Activated CD4-positive, alpha-beta T cell treated with anti-CD3 and anti-CD28 coated beads, Interleukin-2, amount 10 ng/mL, durations not matched to agents 24 days and 14 days (primary cell): ENCODE measurements at places on chromosomes 2 and 18. TPM values are rescaled to one million over a fixed set of nuclear protein-coding genes. Genes with fewer than 3 reads are reported as not detected.
A peak's percentile ranks its signal among the peaks of the same experiment; 100 is the strongest.

DNA sequence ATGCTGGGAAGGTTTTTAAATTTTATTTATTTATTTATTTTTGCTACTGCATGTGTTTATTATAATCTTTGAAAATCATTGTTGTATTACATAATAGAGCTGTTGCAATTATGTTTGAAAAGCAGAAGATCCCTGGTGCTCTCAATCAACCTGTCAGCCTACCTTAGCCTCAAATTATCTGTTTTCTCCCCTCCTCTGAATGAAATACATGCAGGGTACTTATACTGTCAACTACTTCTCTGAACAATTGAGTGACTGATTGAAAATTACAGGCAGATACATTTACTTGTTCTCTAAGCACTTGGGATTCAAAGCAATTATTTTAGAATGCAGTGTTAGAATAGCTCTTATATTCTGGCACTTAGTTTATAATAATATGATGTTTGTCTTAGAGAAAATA lies 8.1 kb downstream of the KYNU start:
- peaks cover 2% of the 10 kb centered on the region for H3K27me3 ChIP-seq
- H3K4me3 ChIP-seq, result no peak overlapping the region
- H3K4me1 ChIP-seq, result no peaks in the 10 kb centered on the region

DNA sequence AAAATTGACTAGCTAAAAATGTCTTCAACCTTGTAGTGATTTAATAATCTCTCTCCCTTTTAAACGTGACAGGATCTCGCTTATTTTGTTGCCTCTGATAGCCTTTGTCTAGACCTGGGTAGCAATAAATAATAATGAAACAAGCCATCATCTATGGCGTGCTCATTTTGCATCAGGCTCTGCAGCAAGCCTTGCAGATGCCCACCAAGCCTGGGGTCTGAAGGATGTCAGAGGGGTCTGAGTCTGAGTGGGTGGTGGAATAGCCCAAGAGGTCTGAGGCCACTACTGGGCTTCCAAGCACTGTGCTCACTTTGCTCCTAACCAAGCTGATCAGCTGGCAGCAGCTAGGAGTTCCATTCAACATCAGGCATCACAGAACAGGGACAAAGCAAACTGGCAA lies 109.4 kb downstream of the GYPC start:
- no peaks in the 10 kb centered on the region for H3K36me3 ChIP-seq
- no peak for DNase-seq
- peaks cover 34% of the 10 kb centered on the region for H3K4me1 ChIP-seq
- H3K4me3 ChIP-seq, result no peak overlapping the region
- peaks cover 23% of the 10 kb centered on the region for H3K27me3 ChIP-seq
- no peak overlapping the region for H3K27ac ChIP-seq

Gene KCNJ13
- total RNA-seq, result not detected in 2 replicates

GRCh38 chr2:235668782-235669181 lies 174.9 kb downstream of the AGAP1 start:
- peaks cover 2% of the 10 kb centered on the region for H3K36me3 ChIP-seq
- no peak overlapping the region for H3K27ac ChIP-seq
- H3K4me3 ChIP-seq, result no peak overlapping the region
- H3K4me1 ChIP-seq, result peaks cover 2% of the 10 kb centered on the region
- DNase-seq, result no peak
- peaks cover 50% of the 10 kb centered on the region for H3K27me3 ChIP-seq

Gene POTEI
- not detected in 2 replicates for total RNA-seq

Gene MC5R
- not detected in 2 replicates for total RNA-seq

DNA sequence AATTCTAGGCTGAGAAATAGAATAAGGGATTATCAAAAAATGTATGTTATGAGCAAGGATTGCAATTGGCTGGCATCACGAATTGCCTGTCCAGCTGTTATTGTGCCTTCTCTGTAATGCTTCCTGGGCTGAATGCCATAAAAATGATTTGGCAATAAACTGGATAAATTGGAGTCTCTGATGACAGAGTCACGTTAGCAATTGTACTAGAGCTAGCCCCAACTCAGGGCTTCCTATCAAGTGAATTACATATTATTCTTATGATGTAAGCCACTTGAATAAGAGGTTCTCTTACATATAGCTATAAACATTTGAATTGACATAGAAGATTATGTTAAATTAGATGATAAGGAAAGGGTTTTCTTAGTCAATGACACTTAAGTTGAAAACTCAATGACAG lies 607.5 kb upstream of the REG3G start:
- no peak overlapping the region for H3K27ac ChIP-seq
- H3K4me1 ChIP-seq, result no peaks in the 10 kb centered on the region
- H3K27me3 ChIP-seq, result no peaks in the 10 kb centered on the region
- no peak for DNase-seq
- no peak overlapping the region for H3K4me3 ChIP-seq

Gene CYRIA
- 1.7 and 1.8 TPM in 2 replicates for total RNA-seq

Gene EIF2B4
- 51.2 and 52.0 TPM in 2 replicates for total RNA-seq

DNA sequence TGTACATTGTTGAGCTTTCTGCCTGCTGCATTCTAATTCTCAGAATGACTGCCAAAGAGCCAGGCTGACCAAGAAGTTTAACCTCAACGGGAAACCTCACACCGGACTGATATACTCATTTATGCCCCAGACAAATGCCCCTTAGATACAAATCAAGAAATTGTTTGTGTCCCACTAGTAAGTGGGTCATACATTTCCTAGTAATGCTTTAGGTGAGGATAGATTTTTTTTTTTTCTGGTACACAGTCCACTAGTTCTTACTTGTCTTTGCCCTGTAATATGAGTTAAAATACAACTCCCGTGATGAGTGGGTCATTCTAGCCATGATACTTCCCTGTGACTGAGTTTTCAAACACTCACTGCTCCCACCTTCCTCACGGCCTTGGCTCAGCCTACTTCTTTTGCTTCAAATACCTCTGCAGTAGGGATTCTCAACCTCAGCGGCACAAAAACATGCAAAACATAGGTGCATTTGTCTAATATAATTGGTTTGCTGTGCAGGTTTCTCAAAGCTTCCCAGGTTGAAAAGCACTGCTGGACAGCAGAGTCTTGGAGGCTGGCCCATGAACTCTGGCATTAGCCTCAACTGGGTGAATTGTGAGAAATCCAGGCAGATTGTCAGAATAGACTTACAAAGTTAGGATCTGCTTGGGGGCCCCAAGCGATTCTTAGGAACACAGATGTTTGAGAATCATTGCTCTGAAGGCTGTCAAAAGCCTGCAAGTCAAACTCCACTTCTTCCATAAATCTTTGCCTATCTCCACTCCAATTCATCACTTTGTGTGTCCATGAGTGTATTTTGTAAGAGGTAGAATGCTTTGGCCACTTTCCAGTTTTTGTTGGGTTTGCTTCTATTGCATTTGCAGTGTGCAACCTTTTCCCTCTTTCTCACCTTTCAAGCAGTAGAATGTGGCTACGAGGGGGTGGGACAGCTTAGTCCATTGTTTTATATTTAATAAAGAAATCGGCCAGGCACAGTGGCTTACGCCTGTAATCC lies 35.5 kb downstream of the TGIF1 start:
- no peak overlapping the region for H3K4me3 ChIP-seq
- no peaks in the 10 kb centered on the region for H3K36me3 ChIP-seq

- H3K4me1 ChIP-seq, result peaks cover 41% of the 10 kb centered on the region
- no peak overlapping the region for H3K4me3 ChIP-seq
- no peak for DNase-seq
- H3K27ac ChIP-seq, result no peak overlapping the region
Observed at GRCh38 chr2:28419443-28420270, 27.0 kb downstream of the FOSL2 start.

- peaks cover 1% of the 10 kb centered on the region for H3K36me3 ChIP-seq
- H3K4me1 ChIP-seq, result peaks cover 2% of the 10 kb centered on the region
- no peak overlapping the region for H3K27ac ChIP-seq
- DNase-seq, result peak; percentile 91
Observed at GRCh38 chr2:30165050-30165520, 18.3 kb downstream of the YPEL5 start.

Gene B3GNT7
- total RNA-seq, result not detected in 2 replicates

Gene ARHGEF33
- 0.09 TPM in 1 of 2 replicates, not detected in the other for total RNA-seq

GRCh38 chr2:201470821-201471731 lies 19.5 kb downstream of the STRADB start:
- no peak overlapping the region for H3K27ac ChIP-seq
- peaks cover 41% of the 10 kb centered on the region for H3K36me3 ChIP-seq
- H3K27me3 ChIP-seq, result no peaks in the 10 kb centered on the region
- peaks cover 5% of the 10 kb centered on the region for H3K4me1 ChIP-seq

GRCh38 chr2:232234922-232235615 lies 143.5 kb upstream of the ALPP start:
- H3K4me3 ChIP-seq, result no peak overlapping the region
- H3K4me1 ChIP-seq, result peaks cover 44% of the 10 kb centered on the region
- no peak for DNase-seq
- no peaks in the 10 kb centered on the region for H3K27me3 ChIP-seq
- H3K36me3 ChIP-seq, result peaks cover 9% of the 10 kb centered on the region
- no peak overlapping the region for H3K27ac ChIP-seq

GRCh38 chr2:235954888-235955480 lies 213.2 kb downstream of the GBX2 start:
- peaks cover 8% of the 10 kb centered on the region for H3K4me1 ChIP-seq
- peak overlapping the region; percentile 66 for H3K27ac ChIP-seq
- DNase-seq, result no peak
- H3K36me3 ChIP-seq, result no peaks in the 10 kb centered on the region
- H3K27me3 ChIP-seq, result peaks cover 21% of the 10 kb centered on the region

- no peaks in the 10 kb centered on the region for H3K27me3 ChIP-seq
- peaks cover 30% of the 10 kb centered on the region for H3K36me3 ChIP-seq
- no peak overlapping the region for H3K4me3 ChIP-seq
- H3K4me1 ChIP-seq, result peaks cover 46% of the 10 kb centered on the region
Observed at GRCh38 chr18:8615397-8616027, 6.3 kb downstream of the RAB12 start.

GRCh38 chr2:226660124-226660523 lies 139.5 kb downstream of the IRS1 start:
- H3K27me3 ChIP-seq, result peaks cover 9% of the 10 kb centered on the region
- H3K4me3 ChIP-seq, result no peak overlapping the region
- H3K27ac ChIP-seq, result no peak overlapping the region
- no peaks in the 10 kb centered on the region for H3K36me3 ChIP-seq

DNA sequence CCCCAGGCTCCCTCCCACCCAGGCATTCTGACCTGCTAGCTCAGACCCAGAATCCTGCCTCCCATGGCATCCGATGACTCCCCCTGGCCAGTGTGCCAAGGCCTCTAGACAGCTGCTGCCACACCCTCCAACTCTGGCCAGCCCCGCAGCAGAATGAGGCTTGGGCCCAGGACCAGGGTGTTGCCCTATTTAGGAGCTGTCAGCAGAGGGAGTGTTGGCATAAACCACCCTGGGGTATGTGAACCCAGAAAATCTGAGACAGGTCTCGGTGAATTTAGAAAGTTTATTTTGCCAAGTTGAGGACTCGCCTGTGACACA lies 134.3 kb downstream of the KLHL29 start:
- peaks cover 18% of the 10 kb centered on the region for H3K27me3 ChIP-seq
- DNase-seq, result no peak
- H3K27ac ChIP-seq, result no peak overlapping the region
- H3K4me1 ChIP-seq, result no peaks in the 10 kb centered on the region

Gene ZNF24
- 53.9 and 57.8 TPM in 2 replicates for total RNA-seq

GRCh38 chr2:98895901-98896300 lies 40.1 kb downstream of the CRACDL start:
- no peaks in the 10 kb centered on the region for H3K36me3 ChIP-seq
- H3K27me3 ChIP-seq, result peaks cover 13% of the 10 kb centered on the region
- H3K27ac ChIP-seq, result no peak overlapping the region
- no peaks in the 10 kb centered on the region for H3K4me1 ChIP-seq

Gene LHCGR
- not detected in 2 replicates for total RNA-seq

- H3K4me1 ChIP-seq, result no peaks in the 10 kb centered on the region
- no peak overlapping the region for H3K27ac ChIP-seq
- no peak overlapping the region for H3K4me3 ChIP-seq
- peaks cover 1% of the 10 kb centered on the region for H3K27me3 ChIP-seq
- DNase-seq, result no peak
Observed at GRCh38 chr2:225842939-225843338, 443.4 kb downstream of the NYAP2 start.

Gene REG3G
- not detected in 2 replicates for total RNA-seq

DNA sequence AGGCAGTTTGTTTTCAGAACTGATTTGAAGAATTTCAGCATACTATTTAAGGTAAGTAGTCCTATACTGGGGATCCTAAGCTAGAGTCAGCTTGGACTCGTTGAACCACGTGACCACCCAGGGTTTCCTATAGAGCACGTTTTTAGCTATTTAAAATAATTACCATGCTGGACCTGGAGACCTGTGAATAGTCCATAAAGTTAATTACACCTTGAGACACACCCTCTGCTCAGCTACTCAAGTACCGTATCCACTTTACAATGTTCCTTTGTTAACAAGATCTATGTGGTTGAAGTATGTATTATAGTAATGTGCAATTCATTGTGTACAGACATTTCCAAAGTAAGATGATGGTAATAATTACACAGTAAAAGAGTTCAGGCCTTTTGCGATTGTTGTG lies 67.6 kb downstream of the CRIM1 start:
- H3K4me1 ChIP-seq, result no peaks in the 10 kb centered on the region
- no peaks in the 10 kb centered on the region for H3K36me3 ChIP-seq
- no peak for DNase-seq
- no peak overlapping the region for H3K4me3 ChIP-seq

- no peak for DNase-seq
- H3K4me1 ChIP-seq, result no peaks in the 10 kb centered on the region
- H3K27ac ChIP-seq, result no peak overlapping the region
- H3K36me3 ChIP-seq, result no peaks in the 10 kb centered on the region
Observed at GRCh38 chr2:16361261-16361995, 304.2 kb downstream of the CYRIA start.

Gene HAUS1
- total RNA-seq, result 49.5 and 49.6 TPM in 2 replicates

Gene TMEM163
- 0.23 TPM in 1 of 2 replicates, not detected in the other for total RNA-seq

DNA sequence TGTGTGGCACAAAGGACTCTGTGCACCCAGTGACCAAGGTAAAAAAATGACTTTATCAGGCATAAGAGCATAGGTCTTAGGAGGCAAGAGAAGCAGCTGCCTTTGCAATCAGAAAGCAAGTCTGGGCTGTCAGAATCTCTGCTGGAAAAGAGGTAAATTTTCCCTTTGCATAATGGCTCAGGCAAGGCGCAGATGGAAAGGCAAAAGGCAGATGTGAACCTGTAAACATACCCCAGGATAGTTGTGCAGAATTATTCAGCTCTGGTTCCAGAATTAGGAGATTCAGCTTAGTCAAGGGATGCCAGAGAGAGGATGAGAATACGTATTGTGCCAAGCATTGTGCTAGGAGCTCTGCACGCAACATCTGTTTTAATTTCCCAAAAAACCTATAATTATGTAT lies 258.7 kb downstream of the CLIP4 start:
- H3K27me3 ChIP-seq, result peaks cover 19% of the 10 kb centered on the region
- H3K4me3 ChIP-seq, result no peak overlapping the region
- no peak overlapping the region for H3K27ac ChIP-seq
- no peaks in the 10 kb centered on the region for H3K36me3 ChIP-seq
- DNase-seq, result no peak
